NCI-H1092 (cell line): ENCODE measurements at places on chromosomes 5 and 9.

DNA sequence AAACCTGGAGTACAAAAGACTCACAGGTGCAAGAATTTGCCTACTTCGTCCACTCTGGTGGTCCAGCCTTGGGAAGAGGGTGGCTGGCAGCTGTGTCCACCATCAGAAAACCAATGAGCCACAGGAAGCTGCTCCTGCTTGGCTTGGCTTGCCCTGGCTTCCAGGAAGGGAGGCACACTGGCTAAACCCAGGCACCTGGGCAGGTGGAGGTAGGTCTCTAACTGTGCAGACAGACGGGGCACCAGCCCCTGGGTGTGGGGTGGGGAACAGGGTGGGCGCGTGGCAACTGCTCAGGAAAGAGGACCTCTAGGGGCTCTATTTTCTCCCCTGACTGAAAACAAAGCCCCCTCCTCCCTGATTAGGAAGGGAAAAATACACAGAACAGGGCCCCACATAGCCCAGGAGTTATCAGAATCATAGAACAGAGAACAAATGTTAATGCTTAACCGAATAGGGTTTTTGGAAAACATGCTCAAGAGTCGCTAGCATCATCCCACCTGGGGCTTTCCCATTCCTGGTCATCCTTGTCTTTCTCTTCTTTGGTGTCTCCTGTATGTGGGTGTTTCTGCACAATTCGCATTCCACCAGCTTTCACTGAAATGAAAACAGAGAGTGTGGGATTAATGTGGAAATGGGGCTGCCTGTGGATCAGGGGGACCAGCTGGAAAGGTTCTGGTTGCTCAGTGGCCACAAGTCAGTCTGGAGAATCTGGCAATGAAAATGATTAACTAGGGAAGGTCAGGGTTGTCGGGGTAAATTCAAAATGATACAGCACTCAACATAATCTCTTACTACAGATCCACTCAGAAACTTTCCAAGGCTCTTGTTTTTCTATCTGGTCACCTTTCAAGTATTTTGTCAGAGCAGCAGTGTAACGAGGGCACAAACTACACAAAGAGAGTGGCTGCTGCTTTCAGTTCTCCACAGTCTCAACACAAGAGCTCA is 13.1 kb downstream of the DAP start:
- no peak for DNase-seq

- no peak for DNase-seq
Observed at GRCh38 chr5:6472792-6473191, 24.1 kb downstream of the UBE2QL1 start.

- no peak for DNase-seq
Observed at GRCh38 chr5:76401801-76402250, 1.3 kb upstream of the IQGAP2 start.

GRCh38 chr5:77952636-77953212 is 176.6 kb upstream of the TBCA start:
- no peak for DNase-seq

DNA sequence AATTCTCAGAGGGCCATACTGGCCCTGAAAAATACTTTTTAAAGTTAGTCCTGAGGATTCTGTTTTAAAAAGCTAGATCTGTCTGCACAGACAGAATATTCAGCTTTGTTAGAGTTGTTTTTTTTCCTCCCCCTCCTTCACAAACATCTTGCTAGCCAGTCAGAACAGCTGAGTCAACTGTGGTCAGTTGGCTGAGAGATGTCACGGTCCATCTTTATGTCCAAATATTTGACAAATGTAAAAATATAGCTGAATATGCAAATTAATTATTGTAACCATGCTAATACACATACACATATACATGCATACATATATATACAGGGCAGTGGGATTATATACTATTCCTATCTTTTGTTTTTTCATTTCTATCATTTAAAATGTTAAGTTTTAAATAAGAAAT is 33.9 kb downstream of the UNC13B start:
- DNase-seq: no peak

- DNase-seq: no peak
Observed at GRCh38 chr5:9544502-9545135, 1.3 kb downstream of the SEMA5A start.

GRCh38 chr5:132385326-132386105 is 16.0 kb downstream of the SLC22A5 start:
- peak; percentile 1 for DNase-seq

- no peak for DNase-seq
Observed at GRCh38 chr5:57358796-57359592, 123.6 kb downstream of the ACTBL2 start.

DNA sequence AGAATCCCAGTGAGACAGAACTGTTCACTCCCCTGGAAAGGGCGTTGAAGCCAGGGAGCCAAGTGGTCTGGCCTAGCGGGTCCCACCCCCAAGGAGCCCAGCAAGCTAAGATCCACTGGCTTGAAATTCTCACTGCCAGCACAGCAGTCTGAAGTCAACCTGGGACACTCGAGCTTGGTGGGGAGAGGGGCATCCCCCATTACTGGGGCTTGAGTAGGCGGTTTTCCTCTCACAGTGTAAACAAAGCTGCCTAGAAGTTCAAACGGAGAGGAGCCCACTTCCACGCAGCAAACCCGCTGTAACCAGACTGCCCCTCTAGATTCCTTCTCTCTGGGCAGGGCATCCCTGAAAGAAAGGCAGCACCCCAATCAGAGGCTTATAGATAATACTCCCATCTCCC is 45.1 kb upstream of the PTGER4 start:
- DNase-seq: no peak

- DNase-seq: no peak
Observed at GRCh38 chr5:115985802-115986757, 23.8 kb downstream of the LVRN start.

GRCh38 chr9:37311938-37312708 is 110.4 kb upstream of the GRHPR start:
- no peak for DNase-seq
